Activated CD4-positive, alpha-beta T cell treated with anti-CD3 and anti-CD28 coated beads, Interleukin-2, amount 10 ng/mL, durations not matched to agents 7 days and 5 days (primary cell): ENCODE measurements at places on chromosomes 16 and 17. TPM values are rescaled to one million over a fixed set of nuclear protein-coding genes. Genes with fewer than 3 reads are reported as not detected.

- H3K4me1 ChIP-seq, result no peaks in the 10 kb centered on the region
- H3K27ac ChIP-seq, result no peak overlapping the region
- H3K27me3 ChIP-seq, result no peaks in the 10 kb centered on the region
- H3K36me3 ChIP-seq, result no peaks in the 10 kb centered on the region
- H3K4me3 ChIP-seq, result no peak overlapping the region
Observed at GRCh38 chr16:74202009-74202408, 94.6 kb upstream of the PSMD7 start.

DNA sequence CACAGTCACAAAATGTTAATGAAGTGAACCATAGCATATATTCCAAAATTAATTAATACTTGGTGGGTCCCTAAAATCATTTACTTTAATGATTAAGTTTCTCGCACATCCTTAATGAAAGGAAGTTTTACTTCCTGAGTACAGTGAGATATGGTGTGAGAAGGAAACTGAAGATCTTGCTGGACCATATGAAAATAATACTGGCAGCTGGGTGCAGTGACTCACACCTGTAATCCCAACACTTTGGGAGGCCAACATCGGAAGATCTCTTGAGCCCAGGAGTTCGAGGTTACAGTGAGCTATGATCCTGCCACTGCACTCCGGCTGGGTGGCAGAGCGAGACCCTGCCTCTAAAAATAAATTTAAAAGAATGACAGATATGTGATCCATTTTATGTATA lies 62.5 kb downstream of the ABCA8 start:
- H3K36me3 ChIP-seq, result no peaks in the 10 kb centered on the region
- no peaks in the 10 kb centered on the region for H3K4me1 ChIP-seq
- no peak overlapping the region for H3K27ac ChIP-seq
- H3K27me3 ChIP-seq, result peaks cover 2% of the 10 kb centered on the region
- no peak overlapping the region for H3K4me3 ChIP-seq

DNA sequence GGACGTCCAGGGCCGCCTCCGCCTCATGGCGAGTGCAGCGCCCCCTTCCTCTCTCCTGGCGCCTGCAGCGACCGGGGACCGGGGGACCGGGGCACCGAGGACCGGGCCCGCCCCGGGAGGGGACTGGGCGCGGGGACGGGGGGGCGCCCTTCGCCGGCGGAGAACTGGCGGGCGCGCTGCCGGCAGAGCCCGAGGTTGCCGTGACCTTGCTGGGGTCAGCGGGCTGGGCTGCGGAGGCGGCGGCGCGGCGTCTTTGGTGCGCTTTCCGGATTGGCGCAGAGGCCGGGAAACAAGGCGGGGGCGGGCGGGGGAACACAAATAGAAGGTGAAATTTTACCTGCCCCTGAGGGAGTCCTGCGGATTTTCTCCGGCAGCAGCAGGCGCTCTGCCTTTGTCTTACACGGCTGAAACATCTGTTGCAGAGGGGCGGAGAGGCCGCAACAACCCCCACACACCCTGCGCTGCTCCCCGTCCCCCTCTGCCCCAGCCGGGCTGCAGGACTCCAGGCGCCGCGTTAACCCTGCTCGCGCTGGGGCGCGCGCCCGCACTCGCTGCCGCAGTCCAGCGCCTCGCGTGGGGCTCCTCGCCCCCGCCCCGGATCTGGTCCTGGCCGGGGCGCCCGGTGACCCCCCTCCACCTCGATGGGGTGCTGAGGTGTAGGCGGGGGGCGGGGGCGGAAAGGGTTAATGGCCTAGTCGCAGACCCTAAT lies 53.5 kb downstream of the SREBF1 start:
- peak; percentile 66 for DNase-seq
- H3K27me3 ChIP-seq, result peaks cover 18% of the 10 kb centered on the region
- no peaks in the 10 kb centered on the region for H3K36me3 ChIP-seq
- H3K4me3 ChIP-seq, result peak overlapping the region; percentile 73
- H3K27ac ChIP-seq, result no peak overlapping the region

DNA sequence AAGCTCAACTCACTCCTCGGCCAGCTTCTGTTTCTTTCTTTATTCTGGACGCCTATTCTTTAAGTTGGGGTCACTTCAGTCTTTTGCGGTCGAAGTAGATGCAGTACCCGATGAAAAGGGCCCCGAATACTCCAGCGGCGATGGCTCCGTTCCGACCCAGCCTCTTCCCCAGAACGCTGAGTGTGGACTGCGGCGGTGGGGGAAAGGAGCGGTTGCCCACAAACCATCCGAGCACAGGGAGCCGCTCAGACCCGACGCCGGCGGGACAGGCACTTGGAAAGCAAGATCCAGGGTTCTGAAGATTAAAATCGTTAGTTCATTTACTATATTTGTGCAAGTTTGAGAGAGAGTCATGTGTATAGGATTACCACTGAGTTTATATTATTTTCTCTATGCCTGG lies 22.5 kb downstream of the SLFN12L start:
- no peak overlapping the region for H3K4me3 ChIP-seq
- no peaks in the 10 kb centered on the region for H3K27me3 ChIP-seq
- peaks cover 80% of the 10 kb centered on the region for H3K4me1 ChIP-seq

DNA sequence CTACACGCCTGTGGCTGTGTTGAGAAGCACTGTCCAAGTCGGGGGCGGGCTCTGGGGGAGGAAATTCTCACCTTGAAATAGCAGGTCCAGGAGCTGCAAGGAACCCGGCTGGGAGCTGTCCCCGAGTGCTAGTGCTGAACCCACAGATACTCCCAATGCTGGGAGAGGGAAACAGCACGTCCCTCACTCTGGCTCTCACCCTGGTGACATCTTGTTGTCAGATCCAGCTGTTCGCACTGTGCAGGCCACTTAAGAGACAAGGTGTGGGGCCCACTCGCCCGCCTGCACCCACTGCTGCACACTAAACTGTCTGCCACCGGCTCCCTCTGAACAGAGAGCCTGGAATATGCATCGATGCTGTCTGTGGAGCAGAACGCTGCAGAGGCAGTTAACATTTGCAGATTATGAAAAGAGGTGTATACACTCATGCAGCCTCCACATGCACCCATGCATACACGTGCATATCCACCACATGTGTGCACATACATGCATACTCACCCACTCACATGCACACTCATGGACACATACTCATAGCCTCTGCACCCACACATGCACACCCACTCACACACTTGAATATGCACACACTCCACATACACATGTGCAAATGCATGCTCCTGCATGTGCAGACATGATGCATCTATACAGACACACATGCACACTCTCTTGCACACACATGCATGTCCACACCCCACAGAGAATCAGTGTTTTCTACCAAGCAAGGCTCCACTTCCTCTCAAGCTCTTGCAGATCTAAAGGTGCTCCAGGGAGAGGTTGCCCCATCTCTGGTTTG lies 42.0 kb downstream of the MGAT5B start:
- peak; percentile 63 for DNase-seq
- H3K27me3 ChIP-seq, result peaks cover 4% of the 10 kb centered on the region
- no peaks in the 10 kb centered on the region for H3K36me3 ChIP-seq

DNA sequence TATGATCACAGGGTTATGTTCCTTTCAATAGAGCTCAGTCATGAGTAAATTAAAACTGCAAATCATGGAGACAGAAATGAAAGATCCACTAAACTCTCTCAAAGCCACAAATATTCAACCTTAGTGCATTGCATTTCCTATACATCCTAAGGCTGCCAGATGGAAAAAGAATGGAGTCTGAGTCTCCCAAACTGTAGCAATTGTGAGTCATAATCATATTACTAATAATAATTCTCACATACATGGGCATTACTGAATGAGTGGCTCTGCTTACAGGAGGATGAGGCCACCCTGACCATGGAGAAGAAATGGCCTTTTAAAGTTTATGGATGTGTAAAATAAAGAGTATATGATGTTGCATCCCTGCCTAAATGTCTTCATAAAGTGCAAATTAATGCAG lies 3.2 kb downstream of the CA10 start:
- H3K4me1 ChIP-seq, result peaks cover 5% of the 10 kb centered on the region
- H3K36me3 ChIP-seq, result no peaks in the 10 kb centered on the region
- H3K27me3 ChIP-seq, result peaks cover 41% of the 10 kb centered on the region
- DNase-seq, result no peak
- no peak overlapping the region for H3K27ac ChIP-seq

- H3K36me3 ChIP-seq, result peaks cover 49% of the 10 kb centered on the region
- H3K4me3 ChIP-seq, result no peak overlapping the region
- no peaks in the 10 kb centered on the region for H3K27me3 ChIP-seq
- H3K4me1 ChIP-seq, result no peaks in the 10 kb centered on the region
Observed at GRCh38 chr16:22425036-22425801, 50.8 kb upstream of the CDR2 start.

- DNase-seq, result no peak
- H3K4me3 ChIP-seq, result no peak overlapping the region
- H3K4me1 ChIP-seq, result peaks cover 16% of the 10 kb centered on the region
- H3K27me3 ChIP-seq, result peaks cover 19% of the 10 kb centered on the region
Observed at GRCh38 chr17:32828822-32829221, 48.1 kb downstream of the MYO1D start.

- peaks cover 41% of the 10 kb centered on the region for H3K36me3 ChIP-seq
- H3K27ac ChIP-seq, result no peak overlapping the region
- peaks cover 15% of the 10 kb centered on the region for H3K4me1 ChIP-seq
Observed at GRCh38 chr17:82605939-82606600, 42.2 kb downstream of the WDR45B start.

DNA sequence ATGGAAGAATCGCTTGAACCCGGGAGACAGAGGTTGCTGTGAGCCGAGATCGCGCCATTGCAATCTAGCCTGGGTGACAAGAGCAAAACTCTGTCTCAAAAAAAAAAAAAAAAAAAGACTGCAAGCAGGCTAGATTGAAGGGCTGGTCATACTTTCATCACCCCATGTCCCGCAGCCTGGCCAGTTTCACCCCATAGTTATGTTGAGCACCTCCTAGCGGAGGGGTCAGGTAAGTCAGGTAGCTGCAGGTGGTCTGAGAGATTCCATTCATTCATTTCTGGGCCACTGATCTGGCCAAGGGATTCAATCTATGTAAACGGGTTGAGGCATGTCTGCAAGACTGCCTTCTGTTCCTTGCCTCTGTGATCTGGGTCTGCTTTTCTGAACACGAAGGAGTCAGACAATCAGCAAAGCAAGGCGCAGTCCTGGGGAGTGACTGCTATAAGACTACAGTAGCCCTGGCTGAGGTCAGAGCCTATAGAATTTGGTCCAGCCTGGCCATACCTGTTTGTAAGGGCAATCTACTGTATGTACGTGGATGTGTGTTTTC lies 23.6 kb upstream of the BPTF start:
- H3K27me3 ChIP-seq, result no peaks in the 10 kb centered on the region
- H3K4me3 ChIP-seq, result no peak overlapping the region
- H3K4me1 ChIP-seq, result no peaks in the 10 kb centered on the region
- H3K27ac ChIP-seq, result no peak overlapping the region

- H3K36me3 ChIP-seq, result peaks cover 2% of the 10 kb centered on the region
- peak overlapping the region; percentile 90 for H3K4me3 ChIP-seq
- H3K27me3 ChIP-seq, result no peaks in the 10 kb centered on the region
- peak overlapping the region; percentile 100 for H3K27ac ChIP-seq
- peaks cover 90% of the 10 kb centered on the region for H3K4me1 ChIP-seq
Observed at GRCh38 chr17:82298538-82299421, 18.6 kb downstream of the CD7 start.

GRCh38 chr17:82030470-82031302 lies 792 bp upstream of the RAC3 start:
- DNase-seq, result peak; percentile 86
- no peaks in the 10 kb centered on the region for H3K27me3 ChIP-seq
- peaks cover 32% of the 10 kb centered on the region for H3K4me1 ChIP-seq
- peak overlapping the region; percentile 74 for H3K4me3 ChIP-seq

GRCh38 chr17:33522623-33523022 lies 229.5 kb upstream of the ASIC2 start:
- H3K4me1 ChIP-seq, result no peaks in the 10 kb centered on the region
- H3K27ac ChIP-seq, result no peak overlapping the region
- DNase-seq, result no peak
- no peak overlapping the region for H3K4me3 ChIP-seq

DNA sequence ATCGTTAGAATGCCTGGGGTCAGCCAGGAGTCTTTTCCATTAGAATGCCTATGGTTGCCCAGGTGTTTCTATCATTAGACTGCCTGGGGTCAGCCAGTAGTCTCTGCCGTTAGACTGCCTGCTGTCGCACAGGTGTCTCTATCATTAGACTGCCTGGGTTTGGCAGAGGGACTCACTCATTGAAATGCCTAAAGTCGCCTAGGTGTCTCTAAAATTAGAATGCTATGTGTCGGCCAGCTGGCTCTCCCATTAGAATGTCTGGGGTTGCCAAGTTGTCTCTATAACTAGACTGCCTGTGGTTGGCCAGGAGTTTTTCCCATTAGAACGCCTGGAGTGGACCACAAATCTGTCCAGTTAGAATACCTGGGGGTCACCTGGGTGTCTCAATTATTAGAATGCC lies 2266.5 kb downstream of the TP53TG3F start:
- H3K4me3 ChIP-seq, result no peak overlapping the region
- DNase-seq, result no peak
- H3K27ac ChIP-seq, result no peak overlapping the region
- no peaks in the 10 kb centered on the region for H3K36me3 ChIP-seq
- no peaks in the 10 kb centered on the region for H3K4me1 ChIP-seq

- DNase-seq, result no peak
- H3K4me1 ChIP-seq, result no peaks in the 10 kb centered on the region
- H3K27ac ChIP-seq, result no peak overlapping the region
- peaks cover 13% of the 10 kb centered on the region for H3K27me3 ChIP-seq
- no peak overlapping the region for H3K4me3 ChIP-seq
Observed at GRCh38 chr17:20043021-20043420, 33.9 kb downstream of the SPECC1 start.

- H3K27me3 ChIP-seq, result peaks cover 16% of the 10 kb centered on the region
- DNase-seq, result peak; percentile 13
- H3K4me3 ChIP-seq, result no peak overlapping the region
- H3K4me1 ChIP-seq, result peaks cover 6% of the 10 kb centered on the region
Observed at GRCh38 chr17:40963838-40964237, 2.9 kb downstream of the KRT39 start.

DNA sequence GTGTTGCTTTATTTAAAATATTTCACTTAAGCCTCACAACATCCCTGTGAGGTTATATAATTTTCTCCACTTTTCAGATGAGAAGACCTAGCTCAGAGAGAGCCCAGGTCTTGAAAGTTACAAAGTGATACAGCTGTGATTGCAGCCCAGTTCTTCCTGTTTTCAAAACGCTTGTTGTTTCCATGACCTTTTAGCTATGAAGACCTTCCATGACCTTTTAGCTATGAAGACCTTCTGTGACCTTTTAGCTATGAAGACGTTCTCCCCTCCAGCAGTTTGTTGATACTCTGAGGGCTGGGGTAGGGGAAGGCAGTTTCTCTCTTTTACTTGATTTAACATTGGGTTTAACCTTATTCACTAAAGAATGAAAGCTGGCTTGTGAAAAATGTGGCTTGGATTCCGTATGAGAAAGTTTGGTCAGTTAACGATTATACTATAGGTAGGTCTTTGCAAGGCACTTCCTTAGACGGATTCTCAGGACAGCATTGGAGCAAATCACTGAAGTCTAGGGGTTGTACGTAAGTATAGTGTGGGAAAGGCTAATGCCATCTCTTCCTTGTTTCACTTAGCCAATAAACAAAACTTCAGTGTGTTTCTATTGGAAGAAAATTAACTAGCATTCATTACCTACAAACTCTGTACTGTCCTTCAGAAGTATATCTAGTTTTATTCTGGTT lies 20.7 kb downstream of the PHKB start:
- H3K27ac ChIP-seq, result no peak overlapping the region
- H3K27me3 ChIP-seq, result no peaks in the 10 kb centered on the region

GRCh38 chr16:22225060-22225459 lies 19.0 kb downstream of the EEF2K start:
- no peak overlapping the region for H3K27ac ChIP-seq
- H3K36me3 ChIP-seq, result peaks cover 13% of the 10 kb centered on the region
- H3K4me1 ChIP-seq, result no peaks in the 10 kb centered on the region

Gene MEAK7
- 10.0 TPM for total RNA-seq

Gene TIGD7
- total RNA-seq, result 3.6 TPM

Gene G6PC1
- total RNA-seq, result not detected

Gene C16orf86
- total RNA-seq, result 4.8 TPM

Gene TP53TG3F
- not detected for total RNA-seq

Gene C1QL1
- 0.67 TPM for total RNA-seq
